ENCODE measurements at places on chromosomes 13 and 19.

DNA sequence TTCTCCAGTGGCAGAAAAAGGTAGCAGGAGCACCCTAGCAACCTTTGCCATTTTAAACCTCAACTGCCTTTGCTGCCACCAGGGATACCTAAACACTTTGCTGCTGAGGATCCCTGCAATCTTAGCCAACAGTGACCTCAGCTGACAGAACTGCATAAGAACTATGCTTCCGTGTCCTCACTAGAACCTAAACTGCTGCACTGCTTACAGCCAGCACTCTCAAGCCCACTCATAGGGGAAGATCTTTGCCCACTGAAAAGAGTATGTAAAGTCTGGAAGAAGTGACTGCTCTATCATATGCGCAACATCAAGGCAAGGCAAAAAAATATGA is 270.0 kb upstream of the PCDH20 start:
- DNase-seq = no peak

DNA sequence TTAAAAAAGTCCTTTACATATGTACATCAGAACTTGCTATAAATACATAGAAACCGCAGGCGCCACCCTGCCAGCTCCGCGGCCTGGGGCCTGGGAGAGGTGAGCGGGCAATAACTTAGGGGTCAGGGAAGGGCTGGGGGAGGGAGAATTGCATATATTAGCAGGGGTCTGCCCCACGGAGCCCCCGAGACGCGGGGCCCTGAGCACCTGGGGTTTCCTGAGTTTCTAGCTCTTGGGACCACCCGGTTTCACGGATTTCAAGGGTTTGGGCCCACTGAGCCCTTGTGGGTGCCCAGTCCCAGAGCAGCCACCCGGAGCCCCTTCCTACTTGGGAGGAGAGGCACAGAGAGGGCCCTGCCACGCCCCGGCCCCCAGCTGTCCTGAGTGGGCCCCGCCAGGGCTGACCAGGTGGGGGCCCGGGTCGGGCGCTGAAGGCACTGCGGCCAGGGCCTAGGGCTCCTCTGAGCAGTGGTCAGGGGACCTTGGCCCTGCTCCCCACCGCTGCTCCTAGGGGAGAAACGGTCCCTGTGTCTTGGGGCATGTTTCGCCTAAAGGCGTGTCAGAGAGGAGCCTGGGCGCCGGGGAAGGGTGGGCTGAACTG is 4.0 kb downstream of the GPX4 start:
- no peak for DNase-seq

- DNase-seq = no peak
Observed at GRCh38 chr19:9498183-9498902, at the start of gene ZNF560. Gene ZNF560 (minus strand): TSS chr19:9498616. CDS start chr19:9475313, 23,303 bp downstream.

- no peak for DNase-seq
Observed at GRCh38 chr13:94247890-94248289, 231.6 kb downstream of the DCT start.

DNA sequence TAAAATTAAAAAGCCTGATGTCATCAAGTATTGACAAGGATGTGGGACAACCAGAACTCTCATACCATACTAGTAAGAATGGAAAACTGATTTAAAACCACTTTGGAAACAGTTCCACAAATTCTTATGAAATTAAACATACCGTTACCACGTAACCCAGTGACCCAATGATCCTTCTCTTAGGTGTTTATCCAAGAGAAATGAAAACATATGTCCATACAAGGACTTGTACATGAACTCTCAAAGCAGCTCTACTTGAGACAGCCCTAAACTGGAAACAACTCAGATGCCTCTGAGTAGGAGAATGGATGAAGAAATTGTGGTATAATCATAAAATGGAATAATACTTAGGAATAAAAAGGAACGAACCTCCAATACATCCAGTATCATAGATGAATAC is 27.6 kb downstream of the SLC6A16 start:
- DNase-seq = no peak

Data from activated CD4-positive, alpha-beta T cell treated with anti-CD3 and anti-CD28 coated beads, Interleukin-2, amount 50 U/mL, for 24 hours (primary cell).